ENCODE measurements at places on chromosomes 2 and 18. TPM values are rescaled to one million over a fixed set of nuclear protein-coding genes. Genes with fewer than 3 reads are reported as not detected.

The MTERF4 gene
- 18.9 TPM for total RNA-seq

The COL5A2 gene
- 488 TPM for total RNA-seq

The SP9 gene
- total RNA-seq: not detected

The BOLL gene
- total RNA-seq: not detected

The SOCS6 gene
- 20.6 TPM for total RNA-seq

The UGT1A8 gene
- 2.2 TPM for total RNA-seq

The TCF7L1 gene
- 0.46 TPM for total RNA-seq

The CD8B2 gene
- total RNA-seq: not detected

The CRYGC gene
- not detected for total RNA-seq

The SERPINB13 gene
- not detected for total RNA-seq

GRCh38 chr2:59684771-59685166 is 868.7 kb downstream of the BCL11A start:
- no peak for DNase-seq

DNA sequence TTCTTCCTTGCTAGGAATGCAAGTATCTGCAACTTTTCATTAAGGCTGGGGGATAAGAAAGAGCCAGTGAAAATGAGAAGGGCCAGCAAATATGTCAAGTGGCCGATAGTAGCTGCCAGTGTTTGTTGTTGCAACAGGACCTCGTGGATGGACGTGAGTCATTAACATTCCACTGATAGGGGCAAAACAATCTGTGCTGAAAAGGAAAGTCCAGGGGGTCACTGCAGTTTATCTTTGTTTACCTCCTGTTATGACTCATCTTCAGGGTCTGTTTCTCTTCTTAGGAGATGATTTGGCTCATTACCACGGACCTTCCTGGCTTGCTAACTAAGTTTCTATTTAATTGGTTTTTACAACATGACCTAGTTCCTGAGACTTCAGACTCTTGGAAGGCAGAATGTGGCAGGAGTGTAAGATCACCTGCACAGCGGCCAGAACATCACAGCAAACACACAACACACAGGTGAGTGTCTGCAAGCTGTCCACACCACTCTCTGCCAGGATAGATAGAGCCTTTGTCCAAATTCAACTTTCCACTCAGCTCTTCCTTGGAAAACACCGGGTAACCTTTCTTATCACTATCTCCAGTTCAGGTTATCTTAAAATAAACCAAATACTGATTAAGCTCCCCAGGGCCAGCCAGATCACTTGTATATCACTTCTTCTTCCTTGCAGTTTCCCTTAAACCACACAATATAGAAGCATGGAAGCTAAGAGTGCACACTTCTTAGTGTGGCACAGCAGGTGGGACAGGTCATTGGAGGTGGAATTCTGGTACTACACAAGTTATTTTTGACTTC is 157.5 kb upstream of the LMAN1 start:
- DNase-seq: peak; percentile 65

GRCh38 chr2:167292430-167293171 is 404.3 kb downstream of the XIRP2 start:
- DNase-seq: peak; percentile 92

- no peak for DNase-seq
Observed at GRCh38 chr18:24417480-24417879, 9.0 kb upstream of the IMPACT start.

GRCh38 chr2:71018625-71019024 is 24.0 kb upstream of the TEX261 start:
- no peak for DNase-seq

GRCh38 chr18:61910101-61910500 is 17.3 kb upstream of the RNF152 start:
- DNase-seq: no peak

DNA sequence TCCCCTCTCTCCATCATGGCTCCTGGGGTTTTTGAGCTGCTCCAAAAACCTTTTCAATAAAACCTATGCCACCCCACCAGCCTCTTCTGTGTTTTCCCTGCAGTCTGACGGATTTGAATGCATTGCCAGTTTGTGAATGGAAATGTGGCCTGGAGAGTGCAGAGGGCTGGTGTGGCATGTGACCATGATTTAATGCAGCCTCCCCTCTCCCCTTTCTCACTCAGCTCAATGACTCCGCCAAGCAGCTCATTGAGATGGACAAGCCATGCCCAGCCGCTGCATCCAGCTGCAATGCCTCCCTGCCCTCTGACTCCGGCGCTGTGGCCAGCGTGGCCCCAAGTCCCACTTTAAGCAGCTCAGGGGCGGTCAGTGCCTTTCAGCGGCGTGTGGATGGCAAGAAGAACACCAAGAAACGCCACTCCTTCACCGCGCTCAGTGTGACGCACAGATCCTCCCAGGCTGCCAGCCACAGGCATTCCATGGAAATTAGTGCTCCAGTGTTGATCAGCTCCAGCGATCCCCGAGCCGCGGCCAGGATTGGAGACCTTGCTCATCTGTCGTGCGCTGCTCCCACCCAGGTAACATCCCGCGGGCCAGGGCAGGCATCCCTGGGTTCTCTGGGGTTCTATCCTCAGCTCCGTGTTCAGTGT is 215.3 kb downstream of the SEPTIN10 start:
- DNase-seq: peak; percentile 51

DNA sequence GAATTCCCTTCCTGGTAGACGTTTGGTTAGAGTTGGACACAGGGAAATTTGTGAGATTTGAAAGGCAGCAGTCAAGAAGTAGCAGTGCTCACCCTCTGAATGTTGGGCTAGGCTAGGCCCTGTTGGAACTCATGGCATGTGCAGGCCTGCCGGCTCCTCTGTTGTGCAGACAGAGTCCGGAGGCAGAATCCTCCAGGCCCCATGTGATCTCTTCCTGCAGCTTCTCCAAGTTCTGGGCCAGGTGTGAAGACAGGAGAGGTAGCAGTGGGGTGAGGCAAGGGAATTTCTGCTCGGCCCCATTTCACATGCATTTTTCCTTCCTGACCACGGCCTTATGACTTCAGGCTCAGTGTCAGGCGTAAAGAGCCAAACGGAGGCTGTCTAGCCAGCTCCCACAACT is 36.9 kb upstream of the RAB31 start:
- DNase-seq: no peak

DNA sequence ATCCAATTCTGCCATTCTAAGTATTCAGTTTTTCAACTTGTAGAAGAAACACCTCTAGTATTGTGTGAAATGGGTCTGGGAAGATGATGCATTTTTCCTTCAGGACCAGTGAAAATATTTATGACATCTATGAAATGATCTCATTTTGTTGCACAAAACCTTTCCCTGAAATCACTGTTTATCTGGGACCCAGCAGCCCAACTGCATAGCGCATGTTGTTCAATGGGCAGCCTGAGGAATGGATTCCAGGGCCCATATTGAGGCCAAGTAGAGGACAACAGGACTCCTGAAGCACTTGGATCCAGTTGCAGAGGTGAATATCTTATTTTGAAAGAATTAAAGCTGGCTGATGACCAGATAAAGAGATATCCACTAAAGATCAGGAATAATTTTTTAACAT is 7.3 kb downstream of the RBMS1 start:
- DNase-seq: no peak

- no peak for DNase-seq
Observed at GRCh38 chr2:20423359-20423758, 23.5 kb upstream of the RHOB start.

DNA sequence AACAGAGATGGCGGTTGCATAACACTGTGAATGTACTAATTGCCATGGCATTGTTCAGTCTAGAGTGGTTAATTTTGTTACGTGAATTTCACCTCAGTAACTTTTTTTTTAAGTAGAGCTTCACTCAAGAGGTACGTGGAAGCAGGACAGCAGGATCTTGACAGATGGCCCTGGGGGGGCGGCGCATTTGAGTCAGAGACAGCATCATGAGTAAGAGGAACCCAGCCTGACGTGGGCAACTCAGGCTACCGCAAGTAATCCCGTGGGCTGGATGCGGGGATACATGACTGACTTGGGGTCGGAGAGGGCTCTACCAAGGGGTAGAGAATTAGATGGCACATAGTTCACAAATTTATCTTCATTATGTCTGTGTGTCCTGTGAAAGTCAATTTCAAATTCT is 38.1 kb upstream of the DAPL1 start:
- no peak for DNase-seq

DNA sequence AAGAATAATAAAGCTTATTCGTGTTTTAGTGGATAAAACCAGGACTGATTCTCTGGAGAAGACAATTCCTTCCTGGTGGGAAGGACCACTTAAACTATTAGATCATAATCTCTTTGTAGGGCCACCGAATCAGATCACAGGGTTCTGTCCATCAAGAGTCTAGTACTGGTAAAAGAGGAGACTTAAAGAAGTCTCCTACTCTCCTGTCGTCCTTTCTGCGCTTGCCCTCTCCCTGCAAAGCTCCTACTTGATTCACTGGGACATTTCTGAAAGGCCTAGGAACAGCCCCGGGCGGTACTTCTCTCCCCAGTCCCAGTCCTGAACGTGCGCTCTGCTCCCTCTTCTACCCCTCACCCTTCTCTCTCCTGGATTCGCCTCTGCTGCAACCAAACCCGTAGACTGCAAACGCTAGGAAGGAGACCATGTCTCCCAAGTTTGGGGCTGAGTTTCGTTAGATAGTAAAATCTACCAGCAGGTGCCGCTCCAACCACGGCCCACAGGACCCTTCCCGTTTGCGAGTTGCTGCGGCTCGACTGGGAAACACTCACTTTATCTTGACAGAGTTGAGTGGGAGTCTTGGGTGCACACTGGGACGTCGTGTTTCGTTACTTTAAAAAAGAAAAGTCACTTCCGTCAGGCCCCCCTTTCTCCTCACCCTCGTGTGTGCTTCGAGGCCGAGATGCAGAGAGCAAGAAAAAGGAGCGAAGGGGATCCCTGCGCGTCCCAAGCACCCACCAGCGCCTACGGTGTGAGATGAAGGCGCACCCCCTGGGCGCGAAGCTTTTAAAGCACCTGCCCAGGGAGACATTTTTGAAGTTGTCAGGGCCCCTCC is 923 bp downstream of the FIGLA start:
- peak; percentile 50 for DNase-seq

- no peak for DNase-seq
Observed at GRCh38 chr2:99471654-99472599, 17.9 kb downstream of the REV1 start.

DNA sequence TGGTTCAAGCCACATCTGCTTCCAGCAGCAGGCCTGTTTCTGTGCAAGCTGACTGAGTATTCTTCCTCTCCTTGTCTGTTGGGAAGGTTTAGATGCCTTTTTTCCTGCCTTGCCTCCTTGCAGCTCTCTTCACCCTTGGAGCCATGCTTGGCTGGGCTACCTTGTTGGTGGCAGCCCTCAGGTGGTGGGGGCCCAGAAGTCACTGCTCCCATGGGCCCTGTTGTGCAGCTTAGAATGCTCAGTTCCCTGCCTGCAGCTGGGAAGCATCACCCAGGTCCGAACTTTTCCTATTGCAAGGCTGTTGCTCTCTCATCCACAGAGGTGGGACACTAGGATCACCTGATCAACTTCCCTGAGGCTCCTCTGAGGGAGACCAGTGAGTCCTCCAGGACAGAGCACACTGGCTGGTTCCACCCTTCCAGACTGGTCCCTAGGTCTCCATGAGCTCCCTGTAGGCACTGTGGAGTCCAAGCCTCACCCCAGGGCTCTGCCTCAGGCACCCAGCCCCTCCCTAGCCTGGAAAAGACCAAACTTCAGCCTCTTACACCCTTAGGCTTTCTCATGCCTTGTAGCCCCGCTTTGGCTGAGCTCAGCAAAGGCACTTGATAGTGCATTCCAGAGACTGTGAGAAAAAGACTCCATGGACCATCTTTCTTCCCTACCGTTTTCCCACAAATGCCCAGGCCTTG is 219.3 kb upstream of the SH3BP4 start:
- no peak for DNase-seq

GRCh38 chr2:9764153-9764778 is 79.0 kb upstream of the TAF1B start:
- no peak for DNase-seq

GRCh38 chr2:128317181-128317898 is 1.3 kb downstream of the HS6ST1 start:
- no peak for DNase-seq

DNA sequence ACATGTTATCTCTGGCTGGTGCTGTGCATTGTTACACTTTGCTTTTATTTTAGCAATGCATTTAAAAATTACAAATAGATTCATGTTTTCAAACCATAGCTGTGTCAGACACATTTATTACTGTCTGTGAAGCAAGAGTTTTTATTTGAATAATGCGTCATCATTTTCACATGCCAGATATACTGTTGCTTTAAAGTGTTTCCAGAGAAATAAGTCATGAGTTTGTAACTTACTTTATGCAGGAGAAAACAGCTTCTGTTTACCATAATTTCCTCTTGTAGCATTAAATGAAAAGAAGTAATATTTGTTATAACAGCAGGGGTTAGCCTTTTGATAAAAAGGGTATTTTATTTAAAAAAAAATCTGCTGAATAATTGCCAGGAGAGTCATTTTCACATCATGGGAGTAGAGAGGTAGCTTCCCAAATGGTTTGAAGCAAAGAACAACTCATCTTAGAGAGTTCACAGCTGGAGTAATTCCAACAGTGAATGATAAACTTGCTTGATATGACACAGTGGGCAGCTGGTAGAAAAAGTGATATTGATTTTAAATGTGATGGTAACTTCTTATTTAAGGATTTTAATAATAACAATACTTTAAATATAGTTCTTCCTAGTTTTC is 1274.5 kb upstream of the CRIM1 start:
- no peak for DNase-seq

GRCh38 chr2:28108143-28108542 is 217.6 kb downstream of the BABAM2 start:
- no peak for DNase-seq

- no peak for DNase-seq
Observed at GRCh38 chr18:77177009-77177408, 44.4 kb upstream of the MBP start.

DNA sequence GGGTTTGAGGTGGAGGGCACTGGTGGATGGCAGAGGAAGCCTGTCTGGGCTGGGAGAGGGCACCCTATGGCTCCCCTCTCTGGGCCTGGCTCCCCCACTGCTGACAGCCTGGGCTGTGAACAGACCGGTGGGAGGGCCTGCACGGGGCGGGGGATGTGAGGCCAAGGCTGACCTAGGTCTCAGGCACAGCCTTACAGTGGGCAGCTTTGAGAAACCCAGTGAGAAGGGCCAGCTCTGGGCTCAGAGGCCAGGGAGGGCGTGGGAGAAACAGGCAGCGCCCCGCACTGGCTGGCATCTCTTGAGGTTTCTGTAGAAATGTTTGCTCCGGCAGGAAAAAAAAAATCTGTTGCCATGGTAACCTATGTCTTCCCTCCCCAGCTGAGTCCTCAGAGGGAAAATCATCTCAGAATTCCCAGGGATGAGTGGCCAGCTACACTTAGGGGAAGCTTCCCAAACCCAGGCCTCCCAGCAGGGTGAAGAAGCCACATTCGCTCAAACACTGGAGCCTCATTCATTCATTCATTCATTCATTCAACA is 71.7 kb upstream of the TAF1B start:
- no peak for DNase-seq

Data from MG63 (cell line).